AG04449 (cell line): ENCODE measurements at places on chromosomes 7 and 10.

DNA sequence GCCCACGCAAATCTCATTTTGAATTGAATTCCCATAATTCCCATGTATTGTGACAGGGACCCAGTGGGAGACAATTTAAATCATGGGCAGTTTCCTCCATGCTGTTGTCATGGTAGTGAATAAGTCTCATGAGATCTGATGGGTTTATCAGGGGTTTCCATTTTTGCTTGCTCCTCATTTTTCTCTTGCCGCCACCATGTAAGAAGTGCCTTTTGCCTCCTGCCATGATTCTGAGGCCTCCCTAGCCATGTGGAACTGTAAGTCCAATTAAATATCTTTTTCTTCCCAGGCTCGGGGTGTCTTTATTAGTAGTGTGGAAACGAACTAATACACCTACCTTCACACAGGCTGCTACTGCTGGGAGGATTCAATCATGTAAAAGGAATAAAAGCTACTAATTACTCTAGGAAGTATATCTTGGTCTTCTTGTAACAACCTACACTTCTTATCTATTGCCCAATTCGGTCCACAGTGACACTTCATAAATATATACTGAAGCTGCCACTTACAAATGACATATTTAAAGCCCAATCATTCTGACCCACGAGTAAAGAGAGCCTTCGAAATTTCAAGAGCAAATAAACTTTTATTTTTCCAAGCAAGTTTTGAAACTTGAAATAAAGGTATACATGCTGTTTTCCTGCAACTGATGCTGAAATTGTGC lies 100.3 kb upstream of the ASAH2 start:
- no peak for DNase-seq

- no peak for DNase-seq
Observed at GRCh38 chr7:45698303-45699014, 124.3 kb downstream of the ADCY1 start.

DNA sequence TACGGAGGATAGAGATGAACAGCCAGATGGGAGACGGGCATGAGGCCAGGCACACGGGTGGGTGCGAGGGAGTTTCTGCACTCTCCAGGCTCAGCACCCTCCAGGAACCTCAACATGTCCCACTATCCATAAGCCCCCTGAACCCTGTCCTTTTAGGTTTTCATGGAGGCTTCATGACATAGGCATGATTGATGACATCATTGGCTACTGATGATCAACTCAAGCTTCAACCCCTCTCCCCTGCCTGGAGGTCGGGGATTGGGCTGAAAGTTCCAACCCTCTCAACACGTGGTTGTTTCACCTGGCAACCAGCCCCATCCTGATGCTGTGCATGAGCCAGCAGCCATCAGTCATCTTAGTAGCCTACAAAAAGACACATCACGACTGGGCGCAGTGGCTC lies 360.7 kb upstream of the AUTS2 start:
- DNase-seq, result no peak

DNA sequence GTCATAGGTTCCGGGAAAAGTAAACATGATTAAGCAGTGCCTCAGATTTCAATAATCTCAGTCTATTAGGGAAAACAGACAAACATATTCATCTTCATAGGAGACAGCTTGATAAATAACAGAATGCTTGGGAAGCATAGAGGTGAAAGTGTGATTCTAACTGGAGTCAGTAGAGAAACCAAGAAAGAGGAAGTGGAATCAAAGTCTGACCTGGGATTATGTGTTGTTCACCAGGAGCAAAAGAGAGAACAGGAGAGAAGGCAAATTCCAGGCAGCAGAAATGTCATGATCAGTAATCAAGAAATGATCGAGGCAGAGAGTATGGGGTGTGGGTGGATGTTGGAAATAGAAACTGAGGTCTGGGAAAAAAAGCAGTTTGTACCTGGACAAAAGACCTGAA lies 43.7 kb downstream of the DGKB start:
- no peak for DNase-seq

DNA sequence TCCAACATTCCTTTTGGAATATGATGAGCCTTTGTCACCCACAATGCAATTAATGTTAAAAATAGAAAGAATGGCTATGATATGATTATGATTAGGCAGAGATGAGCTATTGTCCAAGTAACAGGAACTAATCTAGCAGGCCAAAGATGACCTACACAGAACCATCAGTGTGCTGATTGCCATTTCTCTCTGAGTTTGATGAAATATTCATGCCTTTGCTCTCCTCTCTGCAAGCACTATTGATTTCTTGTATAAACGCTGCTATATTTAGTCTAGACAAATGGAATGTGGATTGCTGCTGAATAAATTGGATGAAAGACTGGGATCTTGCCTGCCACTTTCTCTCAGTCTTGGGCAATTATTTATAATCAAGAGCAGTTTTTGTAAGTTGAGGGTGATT lies 85.4 kb downstream of the HDAC9 start:
- no peak for DNase-seq

GRCh38 chr7:134901389-134902020 lies 84.8 kb upstream of the AGBL3 start:
- no peak for DNase-seq

DNA sequence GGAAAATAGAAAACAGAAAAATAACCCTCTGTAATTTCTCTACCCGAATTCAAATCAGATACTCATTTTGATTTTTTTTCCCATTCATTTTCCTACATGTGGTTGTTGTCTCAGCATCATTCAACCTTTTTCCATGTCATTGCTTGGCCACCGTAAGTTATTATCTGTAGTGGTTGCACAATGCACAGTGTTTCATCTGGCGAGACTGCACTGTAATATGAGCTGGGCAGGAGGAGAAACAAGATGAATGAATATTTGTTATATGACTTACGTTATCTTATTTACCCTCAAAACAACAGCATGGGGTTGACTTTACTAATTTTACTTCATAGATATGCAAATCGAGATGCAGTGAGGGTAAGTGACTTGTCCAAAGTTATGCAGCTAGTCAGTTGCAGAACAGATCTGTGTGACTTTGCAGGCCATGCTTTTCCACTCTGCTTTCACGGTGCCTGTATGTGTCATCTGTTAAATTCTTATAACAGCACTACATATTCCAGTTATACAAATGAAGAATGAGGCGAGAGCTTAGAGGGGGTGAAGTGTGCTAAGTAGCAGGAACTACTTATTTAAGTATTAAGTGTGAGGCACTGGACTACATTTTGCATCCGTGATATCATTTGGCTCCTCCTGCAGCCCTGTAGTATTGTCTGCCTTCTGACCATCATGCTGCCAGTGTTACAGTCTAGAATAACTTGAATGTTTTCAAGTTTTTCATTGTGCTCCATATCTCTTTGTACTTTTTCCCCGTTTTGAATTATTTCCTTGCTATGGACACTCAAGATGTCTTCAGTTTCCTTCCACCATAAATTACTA lies 56.7 kb downstream of the ZMYND11 start:
- no peak for DNase-seq

DNA sequence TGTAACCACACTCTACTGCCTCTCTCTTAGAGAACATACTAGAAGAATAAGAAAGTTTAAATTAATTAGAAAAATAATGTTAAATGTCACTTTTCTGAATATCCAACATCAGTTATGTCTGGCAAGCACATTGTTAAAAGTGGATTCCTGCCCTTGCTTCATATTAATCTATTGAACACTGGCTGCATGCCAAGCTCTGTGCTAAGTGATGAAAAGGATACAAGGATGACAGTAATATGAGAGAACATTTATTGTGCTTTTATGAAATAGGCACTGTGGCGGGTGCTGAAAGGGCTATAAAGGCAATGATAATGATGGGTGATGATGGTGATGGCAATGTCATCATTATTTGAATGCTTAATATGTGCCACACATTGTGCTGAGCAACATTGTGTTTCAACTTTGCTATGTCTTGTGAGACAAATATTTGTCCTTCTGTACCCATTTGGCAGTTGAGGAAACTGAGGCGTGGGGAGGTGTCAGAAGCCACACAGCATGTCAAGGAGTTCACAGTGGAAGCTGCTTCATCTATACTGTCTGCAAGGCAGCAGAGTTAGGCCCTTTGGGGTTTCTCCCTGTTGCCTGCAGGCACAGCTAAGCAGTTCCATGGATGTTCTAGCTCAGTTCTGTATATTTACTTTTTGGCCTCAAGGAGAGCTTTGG lies 64.2 kb upstream of the RAPGEF5 start:
- no peak for DNase-seq

GRCh38 chr7:115435178-115435577 lies 513.3 kb downstream of the MDFIC start:
- DNase-seq, result no peak

- DNase-seq, result no peak
Observed at GRCh38 chr7:84669177-84669732, 474.7 kb upstream of the SEMA3A start.

- no peak for DNase-seq
Observed at GRCh38 chr7:159118197-159118595, 26.5 kb downstream of the VIPR2 start.
